CD4-positive, alpha-beta T cell treated with Interleukin-15 for 1 hour (primary cell): ENCODE measurements at places on chromosomes 7 and 10.

GRCh38 chr7:101457001-101457750 lies 94.5 kb downstream of the COL26A1 start:
- DNase-seq: no peak

- DNase-seq: no peak
These were observed 364.7 kb downstream of the RPS24 start for GRCh38 chr10:78398382-78398781.

GRCh38 chr7:55036950-55037736 lies 18.3 kb downstream of the EGFR start:
- no peak for DNase-seq

DNA sequence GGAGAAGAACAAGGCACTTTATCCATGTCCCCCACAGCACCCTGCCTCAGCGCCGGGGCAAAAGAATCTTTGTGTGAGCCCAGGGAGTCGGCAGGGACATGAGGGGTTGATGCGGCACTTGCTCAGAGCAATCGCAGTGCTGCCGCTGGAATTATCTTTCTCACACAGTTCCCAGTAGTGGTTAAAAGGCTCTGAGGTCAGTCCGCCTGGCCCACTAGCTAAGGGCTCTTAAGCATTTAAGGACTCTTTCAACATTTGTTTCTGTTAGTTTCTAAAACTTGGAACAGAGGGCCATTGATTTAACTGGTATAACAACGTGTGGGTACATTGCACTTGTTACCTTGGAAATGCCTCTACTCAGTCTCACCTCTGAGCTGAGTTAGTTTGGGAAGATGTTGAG lies 208.0 kb upstream of the C7orf33 start:
- DNase-seq: no peak

DNA sequence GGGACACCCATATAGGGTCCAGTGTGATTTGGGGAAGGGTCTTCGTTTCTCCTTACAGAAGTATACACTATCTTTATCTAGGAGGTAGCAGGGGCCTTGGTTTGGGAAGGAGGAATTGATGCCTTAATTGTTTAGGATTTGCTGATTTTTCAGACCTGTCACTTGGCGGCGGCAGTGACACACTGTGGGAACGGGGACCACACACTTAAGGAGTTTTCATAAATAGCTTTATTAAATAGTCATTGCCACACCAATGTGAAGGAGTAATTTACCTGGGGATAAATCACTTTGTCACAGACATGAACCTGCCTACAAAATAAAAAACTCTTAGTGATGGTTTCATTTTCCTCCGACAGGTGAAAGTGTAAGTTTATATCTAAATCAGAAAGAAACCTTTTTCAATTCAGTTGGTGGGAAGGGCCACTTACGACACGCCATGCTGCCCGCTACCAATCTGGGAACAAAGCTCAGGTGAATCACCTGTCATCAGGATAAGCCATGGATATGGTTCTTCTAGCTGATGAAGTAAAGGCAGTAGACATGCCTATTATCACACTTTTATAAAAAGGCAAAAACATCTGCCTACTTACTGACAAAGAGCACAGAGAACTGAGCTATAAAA lies 12.3 kb upstream of the ENO4 start:
- DNase-seq: no peak

DNA sequence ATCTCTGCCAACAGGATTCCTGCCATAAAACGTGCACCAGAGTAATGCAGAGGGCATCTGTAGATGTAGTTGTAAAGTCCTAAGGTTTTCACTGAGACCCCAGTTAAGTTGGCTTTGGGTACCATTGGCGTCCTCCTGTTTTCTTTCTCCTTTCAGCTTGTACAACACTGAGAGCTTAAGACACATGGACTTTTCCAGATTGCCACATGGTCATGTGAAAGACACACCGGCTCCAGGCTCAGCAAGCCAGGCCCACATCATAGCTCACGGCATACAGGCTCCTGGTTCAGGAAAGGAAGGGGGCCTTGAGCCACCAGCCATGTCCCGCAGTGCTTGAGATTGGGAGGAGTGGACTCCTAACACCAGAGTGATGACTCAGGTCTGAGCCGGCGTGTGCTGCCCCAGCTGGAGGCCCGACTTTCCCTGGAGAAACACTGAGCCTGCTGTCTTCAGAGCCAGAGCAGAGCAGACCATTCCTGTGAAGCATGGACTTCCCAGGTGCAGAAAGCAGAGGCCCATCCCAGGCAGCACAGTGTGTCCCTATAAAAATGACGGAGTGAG lies 252.7 kb downstream of the PRPF18 start:
- no peak for DNase-seq

GRCh38 chr7:93307131-93307660 lies 75.0 kb downstream of the VPS50 start:
- DNase-seq: no peak

- no peak for DNase-seq
These were observed 27.5 kb downstream of the LMBR1 start for GRCh38 chr7:156865493-156865892.

GRCh38 chr10:5529702-5530411 lies 5.1 kb downstream of the CALML3 start:
- DNase-seq: no peak

- no peak for DNase-seq
These were observed 21.6 kb upstream of the MET start for GRCh38 chr7:116650436-116650835.

- DNase-seq: no peak
These were observed 261.3 kb downstream of the ELFN1 start for GRCh38 chr7:1931256-1931950.

DNA sequence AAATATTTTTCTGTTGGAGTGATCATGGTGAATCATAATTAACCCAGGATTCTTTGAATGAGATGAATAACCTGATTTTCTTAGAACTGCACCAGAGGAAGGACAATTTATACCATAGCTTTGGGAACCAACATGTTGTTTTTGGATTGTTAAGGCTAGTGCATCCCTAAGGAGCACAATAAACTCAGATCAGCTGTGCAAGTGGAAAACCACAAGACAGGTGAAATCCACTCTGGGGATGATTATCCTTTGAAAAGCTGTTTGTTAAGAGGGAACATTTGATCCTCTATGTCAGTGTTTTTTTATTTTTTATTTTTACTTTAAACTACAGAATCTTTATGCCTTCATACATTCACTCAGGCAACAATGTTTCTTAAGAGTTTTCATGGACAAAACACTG lies 232.1 kb upstream of the PCLO start:
- DNase-seq: no peak

DNA sequence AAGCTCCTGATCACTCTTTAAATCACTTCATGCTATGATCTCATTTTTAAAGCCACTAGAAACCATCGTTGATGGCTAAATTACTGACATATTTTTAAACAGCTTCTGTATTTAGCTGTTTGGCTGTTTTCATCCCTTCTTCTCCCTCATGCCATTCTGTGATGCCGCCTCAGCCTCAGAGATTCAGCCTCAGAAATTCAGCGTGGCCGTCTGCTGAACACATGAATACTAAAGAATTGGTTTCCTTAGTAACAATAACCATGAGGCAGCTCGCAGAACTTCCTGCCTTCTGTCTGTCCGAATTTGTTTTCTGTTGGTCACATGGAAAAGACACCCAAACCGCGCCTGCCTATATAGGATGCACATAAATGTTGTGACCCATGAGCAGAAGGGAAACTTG lies 31.0 kb upstream of the FZD1 start:
- DNase-seq: no peak

GRCh38 chr7:121078701-121079227 lies 90.3 kb downstream of the CPED1 start:
- no peak for DNase-seq

GRCh38 chr7:121394709-121395140 lies 1.4 kb downstream of the FAM3C start:
- no peak for DNase-seq

DNA sequence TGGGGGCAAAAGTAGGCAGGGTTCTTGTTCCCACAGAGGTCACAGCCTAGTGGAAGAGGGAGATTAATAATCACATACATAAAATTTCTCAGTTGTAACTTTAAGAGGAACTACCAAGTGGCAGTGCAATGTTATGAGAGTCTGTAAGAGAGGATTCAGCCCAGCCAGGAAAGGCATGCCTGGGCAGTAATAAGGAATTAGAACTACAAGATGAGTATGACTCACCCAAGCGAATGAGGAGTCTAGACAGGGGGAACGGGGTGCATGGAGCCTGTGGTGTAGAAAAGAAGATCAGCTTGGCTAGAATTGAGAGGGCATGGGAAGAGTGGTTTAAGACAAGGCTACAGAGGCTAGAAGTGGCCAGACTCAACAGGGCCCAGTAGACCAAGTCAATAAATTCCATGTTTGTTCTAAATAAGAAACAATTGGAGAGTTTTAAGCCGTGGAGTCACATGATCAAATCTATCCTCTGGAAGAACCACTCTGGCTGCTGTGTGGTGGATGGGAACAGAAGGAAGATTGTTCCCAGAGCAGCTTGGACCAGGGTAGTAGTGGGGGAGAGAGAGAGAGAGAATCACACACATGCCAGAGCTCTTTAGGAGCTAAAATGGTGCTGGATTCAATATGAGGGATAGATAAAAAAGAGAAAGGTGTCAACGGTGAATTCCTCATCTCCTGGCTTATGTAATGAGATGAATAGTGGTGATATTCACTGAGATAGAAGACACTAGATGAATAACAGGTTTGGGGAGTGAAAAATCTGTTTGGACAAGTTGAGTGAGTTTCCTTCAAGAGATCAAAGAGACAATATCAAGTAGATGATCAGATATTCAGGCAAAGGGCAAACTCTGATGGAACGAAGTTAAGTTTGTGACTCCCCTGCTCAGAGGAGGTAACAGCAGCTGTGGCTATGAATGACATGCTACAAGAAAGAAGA lies 265.1 kb downstream of the FGFR2 start:
- no peak for DNase-seq

DNA sequence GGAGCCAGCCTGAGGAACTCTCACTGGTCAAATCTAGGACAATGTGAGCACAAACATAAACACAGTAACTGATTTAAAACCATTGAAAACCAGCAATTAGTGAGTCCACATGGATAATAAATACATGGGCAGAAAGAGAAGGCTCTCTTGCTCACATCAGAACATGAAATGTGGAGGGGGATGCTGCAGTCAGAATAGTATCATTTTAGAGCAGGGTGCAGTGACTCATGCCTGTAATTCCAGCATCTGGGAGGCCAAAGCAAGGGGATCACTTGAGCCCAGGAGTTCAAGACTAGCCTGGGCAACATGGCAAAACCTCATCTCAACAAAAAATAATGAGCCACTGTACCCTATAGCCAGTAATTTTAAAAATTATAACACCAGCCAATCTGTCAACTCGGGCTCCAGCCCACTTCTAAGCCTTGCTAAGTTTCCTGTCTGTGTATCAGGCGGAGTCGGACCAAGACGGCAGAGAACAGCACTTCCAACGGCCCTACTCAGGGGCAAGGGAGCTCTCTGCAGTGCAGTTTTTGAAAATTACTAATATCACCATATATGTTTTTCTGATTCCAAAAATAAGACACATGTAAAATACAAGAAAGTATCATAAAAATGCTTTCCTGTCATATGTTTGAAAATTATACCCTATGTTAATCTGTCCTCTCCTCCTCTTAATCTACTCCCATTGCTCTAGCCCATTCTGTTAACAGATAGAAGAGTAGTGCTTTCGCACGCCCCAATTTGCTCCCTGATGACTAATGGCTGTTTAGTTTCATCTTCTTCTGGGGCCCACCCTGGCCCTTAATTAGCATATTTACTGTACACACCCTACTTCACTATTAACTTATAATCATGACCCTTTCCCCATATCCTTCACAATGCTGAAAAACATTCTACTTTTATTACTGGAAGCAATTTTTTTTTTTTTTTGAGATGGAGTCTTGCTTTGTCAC lies 17.1 kb downstream of the URGCP start:
- no peak for DNase-seq
